ENCODE measurements at places on chromosomes 1 and 21.

- DNase-seq, result no peak
Measured at GRCh38 chr1:193367863-193368262, 181.4 kb upstream of the B3GALT2 start.

- no peak for DNase-seq
Measured at GRCh38 chr1:65308781-65309303, 501 bp upstream of the DNAJC6 start.

DNA sequence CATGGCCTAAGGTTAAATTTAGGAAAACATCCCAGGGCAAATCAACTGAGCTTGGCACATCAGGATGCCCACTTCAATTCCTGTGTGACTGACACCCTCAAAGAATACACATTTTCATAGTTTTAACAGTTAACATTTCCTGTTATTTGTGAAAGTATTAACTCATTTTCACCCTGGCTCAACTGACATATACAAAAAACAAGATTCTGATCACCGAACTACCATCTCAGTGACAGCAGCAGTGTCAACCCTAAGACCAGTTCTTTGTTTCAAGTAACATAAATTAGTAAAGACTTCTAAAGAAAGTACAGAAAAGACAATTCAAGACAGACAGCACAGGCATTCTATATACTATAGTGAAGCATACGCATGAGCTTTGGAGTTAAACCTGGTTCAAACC, 69.0 kb upstream of the SDC3 start:
- no peak for DNase-seq

- no peak for DNase-seq
Measured at GRCh38 chr1:218636548-218636947, 291.4 kb downstream of the TGFB2 start.

- DNase-seq, result no peak
Measured at GRCh38 chr1:186483561-186483960, 22.6 kb upstream of the PDC start.

DNA sequence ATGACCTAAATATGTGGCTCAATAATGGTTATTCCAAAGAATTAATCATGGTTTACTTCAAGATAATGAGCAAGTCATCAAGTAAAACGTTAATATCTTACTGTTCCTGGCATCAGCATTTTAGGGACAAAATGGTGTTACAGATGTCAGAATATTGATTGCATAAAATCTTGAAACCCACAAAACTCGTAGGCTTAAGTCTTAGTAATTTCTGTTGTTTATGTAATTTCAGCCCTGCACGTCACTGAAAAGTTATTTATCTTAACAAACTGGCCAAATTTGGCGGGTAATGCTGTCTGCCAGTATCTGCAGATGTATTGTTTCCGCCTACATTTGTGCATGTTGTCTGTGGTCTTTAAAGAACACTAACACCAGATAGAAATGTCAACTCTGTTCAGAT, 25.8 kb downstream of the CDC7 start:
- DNase-seq, result no peak

DNA sequence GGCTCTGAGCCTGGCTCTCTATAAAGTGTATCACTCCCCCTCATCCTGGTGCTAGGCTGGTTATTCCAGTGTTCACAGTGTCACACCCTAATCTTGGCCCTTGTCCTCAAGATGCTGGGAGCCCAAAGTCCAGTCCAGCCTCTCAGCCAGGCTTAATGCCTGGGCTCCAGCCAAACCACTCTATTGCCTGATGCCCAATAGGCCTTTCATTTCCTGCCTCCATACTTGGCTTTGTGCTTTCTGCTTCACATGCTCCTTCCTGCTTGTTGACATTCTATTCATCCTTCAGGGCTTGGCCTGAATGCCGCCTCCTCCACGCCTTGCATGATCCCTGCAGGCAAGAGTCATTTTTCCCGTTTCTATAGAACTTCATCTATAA, 1.7 kb downstream of the KLHDC8A start:
- DNase-seq, result no peak

DNA sequence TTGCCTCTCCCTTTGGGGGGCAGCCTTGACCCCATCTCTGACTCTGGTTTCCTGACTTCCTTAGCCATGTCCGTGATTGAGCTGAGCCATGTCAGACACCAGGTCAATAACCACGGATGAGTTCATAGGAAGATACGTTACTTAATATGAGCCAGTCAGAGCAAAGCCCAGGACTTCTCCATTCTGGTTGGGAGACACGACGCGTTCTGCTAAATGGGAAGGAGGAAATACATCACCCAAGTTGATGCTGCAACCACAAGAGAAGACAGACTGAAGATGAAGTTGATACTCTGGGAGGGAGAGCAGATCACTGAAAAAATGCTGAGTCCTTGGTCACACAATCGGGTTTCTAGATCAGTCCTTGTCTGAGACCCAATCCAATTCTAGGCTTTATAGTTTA, 90.9 kb downstream of the MATN1 start:
- no peak for DNase-seq

DNA sequence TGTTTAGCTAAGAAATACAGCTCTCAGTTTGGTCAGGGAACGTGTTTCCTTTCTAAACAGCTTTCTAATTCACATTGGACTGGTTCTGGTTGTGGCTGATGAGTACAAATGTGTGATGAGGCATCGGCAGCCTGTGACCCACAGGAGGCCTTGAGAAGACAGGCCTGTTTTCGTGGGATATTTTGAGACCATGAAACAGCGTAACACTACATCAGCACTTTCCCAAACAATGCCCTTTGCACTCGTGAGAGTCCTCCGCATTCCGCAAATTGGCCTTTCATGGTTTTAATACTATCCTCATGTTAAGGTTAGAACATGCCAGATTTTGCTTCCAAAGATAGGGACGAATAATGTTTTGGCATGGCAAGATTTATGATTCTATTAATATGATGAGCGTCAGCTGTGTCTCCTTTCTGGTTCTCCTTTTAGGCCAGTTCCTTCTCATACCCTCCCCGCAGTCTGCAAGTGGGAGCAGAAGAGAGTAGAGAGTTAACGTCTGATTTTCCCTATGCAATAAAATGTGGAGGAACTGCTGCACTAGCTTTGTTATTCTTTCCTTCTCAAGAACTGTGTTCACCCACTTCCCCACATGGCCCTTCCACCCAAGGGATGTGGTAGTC, 84.3 kb upstream of the L1TD1 start:
- no peak for DNase-seq

GRCh38 chr1:151594143-151594625, 17.7 kb upstream of the SNX27 start:
- DNase-seq, result no peak

DNA sequence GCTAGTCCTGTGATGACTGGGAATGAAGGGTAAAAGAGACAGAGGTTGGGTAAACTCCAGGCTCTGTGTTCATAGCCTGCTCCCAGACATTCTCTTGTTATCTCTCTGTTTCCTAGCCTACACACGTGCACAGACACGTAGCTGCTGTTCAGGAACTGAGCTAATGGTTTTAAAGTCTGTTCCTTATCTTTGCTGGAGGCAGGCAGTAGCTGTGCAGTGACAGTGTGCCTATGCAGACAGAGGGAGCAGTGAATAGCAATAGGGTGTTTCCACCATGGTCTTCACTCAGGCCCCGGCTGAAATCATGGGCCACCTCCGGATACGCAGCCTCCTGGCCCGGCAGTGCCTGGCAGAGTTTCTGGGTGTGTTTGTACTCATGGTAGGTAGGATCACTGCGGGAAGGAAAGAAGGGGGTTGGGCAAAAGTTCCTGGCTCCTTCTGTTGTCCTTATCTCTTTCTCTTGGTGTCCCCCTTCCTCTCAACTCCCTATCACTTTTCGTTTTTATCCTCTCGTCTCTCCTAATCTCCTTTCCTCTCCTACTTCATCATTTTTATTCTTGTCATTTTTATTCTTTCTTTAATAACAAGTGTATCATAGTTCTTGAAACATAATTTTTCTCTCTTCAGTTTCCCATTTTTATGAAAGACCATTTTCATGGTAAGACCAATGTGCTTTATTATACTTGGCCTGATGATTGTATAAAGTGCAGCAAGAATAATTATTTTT, at the start of gene AQP10:
AQP10 (plus strand) TSS at position 212 of the 727 bp plus-strand sequence; CDS start at position 275, 63 bp downstream.
- DNase-seq, result no peak

DNA sequence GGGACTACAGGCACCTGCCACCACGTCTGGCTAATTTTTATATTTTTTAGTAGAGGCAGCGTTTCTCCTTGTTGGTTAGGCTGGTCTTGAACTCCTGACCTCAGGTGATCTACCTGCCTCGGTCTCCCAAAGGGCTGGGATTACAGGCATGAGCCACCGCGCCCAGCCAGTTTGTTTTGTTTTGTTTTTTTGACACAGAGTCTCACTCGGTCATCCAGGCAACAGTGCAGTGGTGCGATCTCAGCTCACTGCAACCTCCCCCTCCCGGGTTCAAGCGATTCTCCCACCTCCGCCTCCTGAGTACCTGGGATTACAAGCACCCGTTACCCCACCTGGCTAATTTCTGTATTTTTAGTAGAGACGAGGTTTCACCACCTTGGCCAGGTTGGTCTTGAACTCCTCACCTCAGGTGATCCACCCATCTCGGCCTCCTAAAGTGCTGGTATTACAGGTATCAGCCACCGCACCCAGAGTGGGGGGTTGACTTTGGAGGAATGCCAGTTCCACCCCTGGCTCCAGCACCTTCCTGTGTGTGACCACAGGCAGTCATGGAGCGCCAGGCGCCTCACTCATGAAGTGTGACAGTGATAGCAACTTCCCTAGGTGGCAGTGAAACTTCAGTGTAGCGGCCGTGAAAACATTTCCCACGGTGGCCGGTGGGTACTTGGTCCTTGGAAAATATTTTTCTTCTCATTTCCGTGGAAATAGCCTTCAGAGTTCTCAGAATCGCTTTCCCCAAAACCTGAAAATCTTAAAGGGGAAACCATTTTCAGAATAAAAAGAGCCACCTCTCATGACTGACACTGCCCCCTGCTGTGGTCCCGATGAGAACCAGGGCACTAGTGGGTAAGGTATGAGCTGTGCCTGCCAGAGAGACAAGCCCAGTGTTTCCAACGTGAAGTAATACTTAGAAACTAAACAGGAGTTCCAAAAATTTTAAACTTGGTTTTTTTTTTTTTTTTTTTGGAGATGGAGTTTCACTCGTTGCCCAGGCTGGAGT, 48.6 kb downstream of the WDR4 start:
- no peak for DNase-seq

DNA sequence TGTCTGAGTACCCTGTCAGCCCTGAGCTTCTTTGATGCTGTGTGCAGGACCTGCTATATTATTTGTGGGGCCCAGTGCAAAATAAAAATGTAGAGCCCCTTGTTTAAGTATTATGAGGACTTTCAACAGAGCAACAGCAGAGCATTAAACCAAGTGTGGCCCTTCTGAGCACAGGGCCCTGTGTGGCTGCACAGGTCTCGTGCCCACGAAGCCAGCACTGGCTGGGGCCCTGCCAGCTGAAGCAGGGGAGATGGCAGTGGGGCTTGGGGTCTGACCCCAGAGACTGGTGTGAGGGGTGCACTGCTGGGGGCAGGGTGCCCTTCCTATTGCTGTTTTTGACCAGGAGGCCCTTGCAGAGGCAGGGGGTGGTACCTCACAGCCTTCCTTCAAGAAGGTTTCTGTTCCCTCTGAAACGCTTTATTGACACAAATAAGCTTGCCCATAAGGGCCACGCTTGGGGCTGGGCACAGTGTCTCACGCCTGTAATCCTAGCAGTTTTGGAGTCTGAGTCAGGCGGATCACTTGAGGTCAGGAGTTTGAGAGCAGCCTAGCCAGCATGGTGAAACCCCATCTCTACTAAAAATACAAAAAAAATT, 2.2 kb upstream of the SEMA4A start:
- DNase-seq, result no peak

DNA sequence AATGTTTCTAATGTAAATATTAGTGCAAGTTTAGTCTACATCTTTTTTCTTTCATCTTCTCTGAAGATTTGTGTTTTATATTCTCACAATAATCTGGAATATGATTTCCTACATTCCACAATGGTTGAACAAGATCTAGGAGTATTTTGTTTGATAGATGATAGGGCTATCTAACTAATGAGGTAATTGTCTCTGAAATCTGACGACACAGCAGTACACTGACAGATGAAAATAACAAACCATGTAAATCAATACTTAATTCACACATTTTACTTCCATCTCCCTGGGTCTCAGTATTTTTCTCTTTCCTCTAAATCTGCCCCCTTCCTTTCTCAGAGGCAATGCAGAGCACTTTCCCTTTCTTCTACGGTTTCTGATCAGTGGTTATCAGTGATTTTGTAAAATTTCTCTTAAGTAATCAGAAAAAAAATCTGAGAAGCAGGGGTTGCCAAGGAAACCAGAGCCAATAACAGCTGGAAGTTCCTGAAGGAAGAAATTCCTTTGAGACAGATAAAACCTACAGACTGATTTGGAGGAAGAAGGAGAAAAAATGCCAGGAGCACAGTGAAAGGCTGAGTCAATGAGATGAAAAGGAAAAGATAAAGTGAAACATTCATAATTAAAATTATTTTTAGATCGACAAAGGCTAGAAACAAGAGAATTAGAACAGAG, 7.3 kb upstream of the ANKRD13C start:
- DNase-seq, result no peak

- DNase-seq, result no peak
Measured at GRCh38 chr1:61183471-61184039, 101.2 kb downstream of the NFIA start.

- DNase-seq, result no peak
Measured at GRCh38 chr1:224805889-224806288, 123.6 kb upstream of the DNAH14 start.

- DNase-seq, result no peak
Measured at GRCh38 chr21:37263827-37264600, 3.1 kb downstream of the VPS26C start.

- peak; percentile 15 for DNase-seq
Measured at GRCh38 chr1:11929849-11930248, 3.6 kb upstream of the KIAA2013 start.

- no peak for DNase-seq
Measured at GRCh38 chr1:38899560-38899959, 18.2 kb upstream of the GJA9 start.

GRCh38 chr1:235938709-235939479, 72.2 kb upstream of the LYST start:
- peak; percentile 51 for DNase-seq

DNA sequence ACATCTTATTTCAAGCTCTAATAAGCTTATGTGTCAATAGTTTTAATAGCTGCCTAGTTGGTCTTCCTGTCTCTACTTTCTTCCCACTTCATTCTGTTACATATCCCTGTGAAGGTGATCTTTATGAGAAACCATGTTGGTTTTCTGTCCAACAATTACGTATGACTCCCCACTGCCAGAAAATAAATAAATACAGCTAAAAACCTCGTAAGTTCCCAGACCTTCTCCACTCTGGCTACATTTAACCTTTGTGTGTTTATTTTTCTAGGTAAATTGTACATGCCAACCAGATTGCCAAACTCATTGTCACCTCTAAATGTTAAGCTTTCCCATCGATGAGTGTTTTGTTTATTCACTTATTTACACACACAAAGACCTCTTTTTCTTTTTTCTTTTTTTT, 147.2 kb downstream of the CRB1 start:
- no peak for DNase-seq

- DNase-seq, result no peak
Measured at GRCh38 chr1:78607944-78608343, 12.3 kb upstream of the IFI44L start.

DNA sequence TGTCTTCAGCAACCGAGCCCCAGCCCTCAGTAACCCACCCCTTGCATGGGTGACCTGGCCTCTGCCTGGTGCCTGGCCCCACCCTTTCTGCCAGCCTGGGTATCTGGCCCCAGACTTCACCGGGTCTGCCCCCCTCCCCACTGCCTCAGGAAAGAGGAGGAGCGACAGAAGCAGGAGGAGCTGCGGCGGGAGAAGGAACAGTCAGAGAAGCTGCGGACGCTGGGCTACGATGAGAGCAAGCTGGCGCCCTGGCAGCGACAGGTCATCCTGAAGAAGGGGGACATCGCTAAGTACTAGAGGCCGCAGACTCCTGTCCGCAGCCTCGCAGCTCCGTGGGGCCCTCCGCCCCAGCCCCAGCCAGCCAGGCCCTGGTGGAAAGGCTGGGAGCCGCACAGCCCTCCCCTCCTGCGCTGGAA, 6.1 kb downstream of the TNFRSF25 start:
- no peak for DNase-seq

GRCh38 chr1:99650773-99651437, 5.0 kb downstream of the PALMD start:
- DNase-seq, result no peak

Measured in KG1 (cell line).